ENCODE measurements at places on chromosomes 6 and 20. TPM values are rescaled to one million over a fixed set of nuclear protein-coding genes. Genes with fewer than 3 reads are reported as not detected.

The CNBD2 gene
- 4.7 TPM for total RNA-seq

The FOXQ1 gene
- total RNA-seq: 0.82 TPM

The XKR7 gene
- total RNA-seq: 0.16 TPM

The DNPH1 gene
- 76.8 TPM for total RNA-seq

The FAM184A gene
- total RNA-seq: 0.56 TPM

The BPIFB2 gene
- not detected for total RNA-seq

The EYA2 gene
- total RNA-seq: 16.8 TPM

The NMBR gene
- not detected for total RNA-seq

DNA sequence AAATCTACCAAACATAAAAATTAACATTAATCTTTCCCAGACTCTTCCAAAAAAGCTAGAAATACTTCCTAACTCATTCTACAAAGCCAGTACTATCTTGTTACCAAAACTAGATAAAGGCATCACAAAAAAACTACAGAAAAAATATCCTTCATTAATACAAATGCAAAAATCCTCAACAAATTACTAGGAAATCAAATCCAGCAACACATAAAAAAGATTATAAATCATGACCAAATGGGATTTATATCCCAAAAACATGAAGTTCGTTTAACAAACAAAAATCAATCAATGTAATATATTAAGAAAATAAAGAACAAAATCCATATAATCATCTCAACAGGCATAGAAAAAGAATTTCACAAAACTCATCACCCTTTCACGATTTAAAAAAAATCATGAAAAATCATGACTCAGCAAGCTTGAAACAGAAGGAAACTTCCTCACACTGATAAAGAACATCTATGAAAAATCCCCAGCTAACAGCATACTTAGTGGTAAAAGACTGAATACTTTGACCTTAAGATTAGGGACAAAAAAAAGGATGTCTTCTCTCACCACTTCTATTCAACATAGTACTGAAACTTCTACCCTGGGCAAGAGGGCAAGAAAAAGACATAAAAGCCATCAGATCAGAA is 43.2 kb downstream of the RANBP9 start:
- DNase-seq: no peak

GRCh38 chr6:90168693-90169131 is 127.9 kb downstream of the BACH2 start:
- DNase-seq: no peak

DNA sequence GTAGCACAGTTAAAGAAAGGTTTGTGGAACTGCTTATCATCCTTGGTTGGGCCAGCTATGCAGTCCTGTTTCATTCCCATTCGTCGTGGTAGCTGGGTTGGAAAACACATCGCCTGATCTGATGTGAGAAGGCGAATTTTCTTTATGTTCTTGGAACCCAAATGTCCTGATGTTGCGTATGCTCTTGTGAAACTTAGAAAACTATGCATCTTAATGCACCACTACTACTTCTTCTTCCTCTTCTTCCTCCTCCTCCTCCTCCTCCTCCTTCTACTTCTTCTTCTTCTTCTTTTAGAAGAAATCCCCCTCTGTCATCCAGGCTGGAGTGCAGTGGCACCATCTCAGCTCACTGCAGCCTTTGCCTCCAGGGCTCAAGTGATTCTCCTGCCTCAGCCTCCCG is 381.6 kb downstream of the UTRN start:
- DNase-seq: no peak

GRCh38 chr6:1244941-1245340 is 67.0 kb upstream of the FOXQ1 start:
- DNase-seq: no peak

DNA sequence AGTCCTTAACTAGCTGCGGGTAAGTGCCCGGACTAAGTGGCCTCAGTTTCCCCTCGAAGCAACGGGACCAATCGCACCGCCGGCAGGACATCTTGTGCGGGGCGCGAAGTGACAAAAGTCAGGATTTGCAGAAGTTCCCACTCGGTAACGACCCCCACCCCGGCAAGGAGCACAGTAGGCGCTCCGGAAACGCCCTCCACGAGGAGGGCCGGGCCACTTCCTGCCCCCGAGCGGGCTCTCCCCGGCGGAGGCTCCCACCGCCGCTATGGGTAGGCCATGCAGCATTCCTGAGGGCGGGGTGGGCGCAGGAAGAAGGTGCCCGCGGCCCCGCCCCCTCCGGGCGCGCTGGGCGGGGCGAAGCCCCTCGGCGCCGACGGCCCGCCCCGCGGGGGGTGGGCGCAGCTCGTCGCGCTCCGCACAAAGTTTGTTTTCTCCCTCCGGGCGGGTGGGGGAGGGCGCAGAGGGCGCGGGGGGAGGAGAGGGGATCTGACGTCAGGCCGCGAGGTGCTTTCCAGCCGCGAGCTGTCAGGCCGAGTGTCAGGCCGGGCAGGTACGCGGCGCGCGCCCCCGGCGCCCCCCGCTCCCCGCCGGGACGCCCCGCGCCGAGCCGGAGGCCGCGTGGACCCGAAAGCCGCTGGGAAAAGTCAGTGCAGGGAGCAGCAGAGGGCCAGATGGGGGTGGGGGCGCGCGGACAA is at the start of gene TGIF2:
TSS of gene TGIF2 (plus strand) at position 495 of the 695 bp plus-strand sequence. CDS start 5,178 bp downstream, outside the sequence.
- peak; percentile 77 for DNase-seq

- no peak for DNase-seq
These were observed 27.2 kb upstream of the CHD6 start for GRCh38 chr20:41645372-41645771.

DNA sequence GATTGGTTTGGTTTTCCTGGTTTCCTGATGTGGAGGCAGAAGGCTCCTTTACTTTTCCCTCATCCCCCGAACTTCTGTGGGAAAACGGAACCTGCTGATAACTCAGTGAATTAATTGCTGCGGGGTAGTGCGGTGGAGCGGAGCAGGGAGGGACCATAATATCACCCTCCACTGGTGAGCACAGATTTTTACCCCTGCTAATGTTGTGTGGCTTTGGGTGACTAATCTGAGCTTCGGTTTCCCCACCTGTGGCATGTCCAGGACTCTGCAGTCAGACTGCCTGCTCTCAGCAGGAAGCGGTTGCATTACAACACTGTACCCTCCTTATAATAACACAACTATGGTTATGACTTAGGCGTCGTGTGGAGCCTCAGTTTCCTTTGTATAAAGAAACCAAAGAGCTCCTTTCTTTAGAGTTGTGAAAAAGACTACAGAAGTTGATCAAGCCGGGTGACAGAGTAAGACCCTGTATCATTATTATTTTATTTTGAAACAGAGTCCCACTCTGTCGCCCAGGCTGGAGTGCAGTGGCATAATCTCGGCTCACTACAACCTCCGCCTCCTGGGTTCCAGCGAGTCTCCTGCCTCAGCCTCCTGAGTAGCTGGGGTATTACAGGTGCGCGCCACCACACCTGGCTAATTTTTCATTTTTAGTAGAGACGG is 2.2 kb upstream of the ID1 start:
- no peak for DNase-seq

DNA sequence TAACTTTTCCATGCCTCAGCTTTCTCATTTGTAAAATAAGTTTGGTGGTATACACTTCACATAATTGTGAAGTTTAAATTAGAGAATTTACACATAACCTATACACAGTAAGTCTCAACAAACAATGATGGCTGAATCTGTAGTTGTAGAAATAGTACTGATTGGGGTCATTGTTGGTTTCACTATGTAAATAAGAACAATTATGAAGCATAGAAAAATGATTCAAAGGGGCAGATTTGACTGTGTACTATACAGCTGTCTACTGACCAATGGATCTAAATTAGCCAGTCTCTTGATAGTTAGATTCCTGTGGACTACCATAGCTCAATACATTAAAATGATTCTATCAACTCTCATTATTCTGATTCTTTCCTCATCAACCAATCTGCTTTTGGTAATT is 181.1 kb upstream of the STXBP5 start:
- no peak for DNase-seq

GRCh38 chr6:91852252-91852651 is 1265.4 kb upstream of the MAP3K7 start:
- no peak for DNase-seq

- no peak for DNase-seq
These were observed 31.6 kb downstream of the TUBB2B start for GRCh38 chr6:3195695-3196497.

DNA sequence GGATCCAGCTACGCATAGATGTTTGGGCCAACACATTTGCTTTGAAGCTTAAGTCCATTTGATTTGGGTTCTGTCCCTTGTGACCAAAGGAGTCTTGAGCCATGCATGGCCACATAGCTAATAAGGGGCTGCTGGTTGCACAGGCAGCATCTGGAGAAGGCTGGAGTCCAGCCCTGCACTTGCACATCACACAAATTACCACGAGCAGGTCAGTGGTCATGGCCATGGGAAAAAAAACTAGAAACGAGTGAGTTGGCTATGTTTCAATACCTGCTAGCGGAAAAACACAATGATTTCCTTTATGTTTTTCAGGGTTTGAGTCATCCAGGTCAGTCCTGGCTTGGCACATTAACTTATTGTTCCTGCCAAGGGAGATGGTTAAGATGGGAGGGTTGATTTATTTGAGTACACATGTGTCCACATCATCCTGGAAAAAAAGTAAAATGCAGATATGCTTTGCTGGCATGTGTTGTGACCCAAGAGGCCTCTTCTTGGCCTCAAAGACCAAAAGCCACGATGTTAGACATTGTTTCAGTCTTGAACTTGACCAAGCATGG is 5.6 kb upstream of the STX16 start:
- no peak for DNase-seq

DNA sequence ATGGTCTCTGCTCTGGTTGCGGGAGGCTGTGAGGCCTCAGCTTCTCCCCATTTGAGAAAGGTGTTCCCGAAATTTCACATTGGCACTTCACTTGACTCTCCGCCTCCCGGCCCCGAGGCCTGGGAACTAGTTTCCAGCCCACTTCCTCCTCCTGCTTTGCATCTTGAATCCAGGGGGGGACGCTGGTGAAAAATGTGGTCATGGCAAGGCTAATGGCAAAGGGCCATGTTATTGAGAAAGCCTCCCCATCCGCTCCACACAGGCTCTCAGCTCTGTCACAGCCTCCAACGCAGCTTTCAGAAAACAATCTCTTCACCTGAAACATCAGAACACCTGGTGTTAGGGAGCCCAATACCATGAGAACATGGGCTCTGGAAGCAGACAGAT is 5.6 kb downstream of the PLAGL2 start:
- DNase-seq: no peak

DNA sequence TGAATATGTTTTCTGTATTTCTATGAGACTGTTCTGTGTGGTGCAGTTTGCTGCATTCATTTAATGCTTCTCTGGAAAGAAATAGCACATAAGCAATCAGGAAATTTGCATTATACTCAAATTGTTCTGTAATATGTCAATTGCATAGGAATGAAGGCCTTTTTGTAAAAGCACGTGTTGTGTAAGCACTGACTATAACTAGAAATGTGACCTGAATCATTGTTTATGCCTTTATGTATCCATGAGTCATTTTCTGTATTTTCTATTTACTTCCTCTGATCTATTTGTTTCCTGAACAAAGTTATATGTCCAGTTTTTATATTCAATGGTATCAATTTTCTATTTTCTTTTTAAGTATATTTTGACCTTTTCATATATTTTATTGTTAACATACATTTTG is 1455.3 kb downstream of the GRIK2 start:
- no peak for DNase-seq

- no peak for DNase-seq
These were observed 24.9 kb upstream of the PMEPA1 start for GRCh38 chr20:57734754-57735153.

- DNase-seq: no peak
These were observed 39.6 kb upstream of the TNFAIP3 start for GRCh38 chr6:137827411-137827940.

- DNase-seq: no peak
These were observed 4.7 kb downstream of the EHMT2 start for GRCh38 chr6:31892821-31893220.

DNA sequence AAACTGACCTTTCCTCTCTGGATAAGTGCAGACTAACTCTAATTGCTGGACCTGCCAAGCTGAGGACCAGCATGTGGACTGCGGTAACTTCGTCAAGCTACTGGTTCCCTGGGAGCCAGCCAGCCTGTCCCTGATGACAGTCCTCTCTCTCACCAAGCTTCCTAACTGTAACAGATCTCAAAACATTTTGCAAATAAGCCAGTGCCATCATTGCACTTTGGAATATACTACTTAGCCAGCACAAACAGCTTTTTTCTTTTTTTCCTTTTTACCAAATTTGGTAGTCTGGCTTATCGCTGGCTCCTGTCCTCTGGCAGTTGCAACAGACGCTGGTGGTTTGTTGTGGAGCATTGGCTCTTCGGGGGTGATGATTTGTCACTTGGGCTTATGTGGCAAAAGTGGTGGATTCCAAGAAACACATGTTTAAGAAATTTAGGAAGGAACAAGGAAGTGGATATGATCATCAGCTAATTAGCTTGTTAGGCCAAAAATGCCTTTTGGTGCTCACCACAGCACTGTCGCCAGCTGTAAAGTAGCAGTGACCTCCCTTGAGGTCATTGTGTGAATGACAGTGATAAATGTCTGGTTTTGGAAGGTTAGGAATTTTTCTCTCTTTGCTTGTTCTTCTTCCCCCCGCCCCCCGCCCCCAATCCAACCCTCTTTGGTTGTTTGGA is 171.7 kb downstream of the CLIC5 start:
- no peak for DNase-seq

GRCh38 chr20:6277661-6278240 is 154.9 kb upstream of the FERMT1 start:
- DNase-seq: no peak

DNA sequence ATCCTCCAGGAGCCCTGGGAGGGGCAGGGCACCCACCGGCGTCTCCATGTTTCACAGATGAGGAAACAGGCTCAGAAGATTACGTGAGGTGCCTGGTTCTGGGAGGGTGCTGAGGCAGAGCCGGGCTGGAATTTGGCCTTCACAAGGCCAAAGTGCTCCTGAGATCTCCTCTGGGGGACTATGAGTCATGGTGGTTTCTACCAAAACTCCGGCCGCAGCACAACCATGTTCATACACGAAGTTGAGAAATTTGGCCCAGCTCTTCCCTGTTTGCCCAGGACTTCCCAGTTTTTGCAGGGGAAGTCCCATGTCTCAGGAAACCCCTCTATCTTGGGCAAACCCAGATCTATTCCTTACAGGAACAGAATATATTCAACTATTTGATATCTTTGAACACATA is 172.9 kb upstream of the CDYL start:
- no peak for DNase-seq

GRCh38 chr20:3784216-3784853 is 2.2 kb downstream of the CENPB start:
- no peak for DNase-seq

GRCh38 chr6:45590226-45590625 is 212.5 kb upstream of the SUPT3H start:
- no peak for DNase-seq

DNA sequence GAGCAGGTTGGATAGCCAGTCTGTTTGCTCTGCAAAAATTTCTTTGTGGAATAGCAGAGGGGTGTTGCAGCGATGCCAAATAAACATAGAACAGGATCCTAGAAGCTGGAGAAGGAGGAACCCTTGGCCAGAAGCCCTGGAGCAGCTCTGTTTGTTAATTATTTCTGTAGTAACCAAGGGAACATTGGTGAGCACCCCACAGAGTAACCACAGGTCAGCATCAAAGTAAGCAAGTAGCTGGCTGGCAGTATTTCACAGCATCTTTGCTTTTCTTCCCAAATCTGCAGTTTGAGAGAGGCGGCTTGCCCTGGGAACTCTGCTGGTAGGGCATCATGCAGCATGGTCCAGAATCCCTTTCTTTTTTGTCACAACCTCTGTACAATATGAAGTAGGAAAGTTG is 12.7 kb upstream of the APMAP start:
- DNase-seq: peak; percentile 11

Measured in colonic mucosa (tissue), 4 donors.